Progenitor cell of endocrine pancreas (in vitro differentiated cells): ENCODE measurements at places on chromosomes 16 and 17. TPM values are rescaled to one million over a fixed set of nuclear protein-coding genes. Genes with fewer than 3 reads are reported as not detected.

Gene GAS2L2
- total RNA-seq: 0.10 and 0.11 TPM in 2 replicates

Gene DNAAF8
- 1.1 TPM in 2 replicates for total RNA-seq

DNA sequence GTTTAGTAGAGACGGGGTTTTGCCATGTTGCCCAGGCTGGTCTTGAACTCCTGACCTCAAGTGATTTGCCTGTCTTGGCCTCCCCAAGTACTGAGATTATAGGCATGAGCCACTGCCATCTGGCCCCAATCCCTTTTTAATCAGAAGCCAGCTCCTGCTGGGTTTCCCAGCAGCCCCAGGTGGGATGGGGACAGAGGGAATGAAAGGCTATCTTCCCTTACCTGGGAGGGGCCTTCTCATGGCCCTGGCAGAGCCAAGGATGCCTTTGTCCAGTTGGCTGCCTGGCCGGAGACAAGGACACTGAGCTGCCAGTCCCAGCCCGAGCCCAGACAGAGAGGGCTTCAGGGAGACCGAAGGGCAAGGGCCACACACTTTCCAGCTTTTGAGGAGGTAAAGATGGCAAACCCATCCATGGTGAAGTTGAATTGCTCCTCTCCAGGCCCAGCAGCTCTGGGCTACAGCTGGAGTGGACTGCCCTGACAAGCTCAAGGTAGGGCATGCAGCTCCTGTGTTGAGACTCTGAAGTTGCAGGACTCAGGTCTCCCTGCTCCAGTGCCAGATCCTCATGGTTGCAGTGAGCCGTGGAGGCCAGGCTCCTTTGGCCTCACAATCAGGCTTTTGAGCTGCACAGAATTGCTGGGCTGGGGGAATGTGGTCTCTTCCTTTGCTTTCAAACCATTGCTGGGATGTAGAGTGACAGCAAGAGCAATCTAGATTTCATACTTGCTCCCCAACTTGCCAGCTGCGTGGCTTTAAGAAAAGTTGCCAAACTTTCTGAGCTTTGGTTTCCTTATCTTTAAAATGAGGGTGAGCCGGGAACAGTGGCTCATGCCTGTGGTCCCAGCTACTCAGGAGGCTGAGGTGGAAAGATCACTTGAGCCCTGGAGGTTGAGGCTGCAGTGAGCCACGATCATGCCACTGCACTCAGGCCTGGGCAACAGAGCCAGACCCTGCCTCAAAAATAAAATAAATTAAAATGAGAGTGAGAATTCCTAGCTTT lies 44.5 kb upstream of the IL34 start:
- DNase-seq: no peak

DNA sequence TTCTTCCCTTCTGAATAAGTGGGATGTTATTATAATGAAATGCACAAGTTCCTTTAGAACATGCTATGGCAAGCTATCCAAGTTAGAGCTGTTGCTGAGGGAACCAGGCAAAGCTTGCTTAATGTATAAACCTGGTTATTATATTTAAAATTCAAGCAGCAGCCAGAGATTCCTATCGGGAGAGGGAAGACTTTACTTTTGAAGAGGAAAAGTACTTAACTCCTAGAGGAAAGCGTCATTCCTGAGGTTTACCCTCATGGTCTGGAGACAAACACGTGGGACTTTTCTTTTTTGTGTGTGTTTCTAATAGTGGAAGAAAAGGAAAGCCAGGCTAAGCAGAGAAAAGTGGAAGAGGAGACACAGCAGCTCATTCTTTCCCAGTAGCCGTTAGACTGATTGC lies 39.9 kb upstream of the MYH10 start:
- no peak for DNase-seq

DNA sequence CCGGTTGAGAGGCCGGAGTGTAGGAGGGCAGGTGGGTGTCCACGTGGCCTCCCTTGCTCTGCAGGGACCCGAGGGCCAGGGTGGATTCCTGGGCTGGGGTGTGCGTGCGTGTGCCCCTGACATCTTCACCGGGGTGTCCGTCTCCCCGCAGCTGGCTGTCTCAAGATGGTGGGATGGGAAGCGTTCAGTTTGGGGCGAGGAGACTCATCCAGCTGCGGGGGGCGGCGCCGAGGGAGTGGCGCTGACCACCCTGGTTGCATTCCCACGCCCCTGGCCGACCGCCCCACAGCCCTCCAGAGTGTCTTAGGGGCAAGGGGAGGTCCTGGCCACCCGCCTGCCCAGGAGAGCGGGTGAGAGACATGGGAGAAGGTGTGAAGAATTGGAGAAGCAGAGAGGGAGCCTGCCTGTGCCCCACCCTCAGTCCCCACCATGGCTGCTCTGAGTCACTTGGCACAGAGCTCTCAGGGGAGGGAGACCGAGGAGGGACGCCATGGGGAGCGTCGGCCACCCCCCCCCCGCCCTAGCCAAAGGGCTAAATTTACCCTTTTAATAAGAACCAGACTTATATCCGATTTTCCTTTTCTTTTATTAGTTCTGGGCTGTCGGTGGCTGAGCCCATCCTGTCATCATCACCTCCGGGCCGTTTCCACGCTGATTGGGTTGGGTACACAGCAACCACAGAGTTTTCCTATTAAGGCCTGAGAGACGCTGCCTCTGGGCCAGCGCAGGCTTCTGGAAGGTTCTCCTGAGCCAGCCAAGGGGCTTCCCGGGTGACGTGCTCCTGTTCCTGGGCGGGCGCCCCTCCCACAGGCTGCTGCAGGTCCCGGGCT lies 22.0 kb downstream of the BAHCC1 start:
- DNase-seq: no peak

- no peak for DNase-seq
Observed at GRCh38 chr16:88315543-88316105, 67.1 kb upstream of the ZNF469 start.

Gene SLC16A6
- total RNA-seq: 0.12 and 0.24 TPM in 2 replicates

Gene IRF8
- 2.0 TPM in 2 replicates for total RNA-seq

Gene UMOD
- 0.11 TPM in 1 of 2 replicates, not detected in the other for total RNA-seq

- DNase-seq: no peak
Observed at GRCh38 chr17:39069114-39069756, 82.2 kb downstream of the PLXDC1 start.

- no peak for DNase-seq
Observed at GRCh38 chr17:4110152-4110551, 32.7 kb downstream of the ZZEF1 start.

DNA sequence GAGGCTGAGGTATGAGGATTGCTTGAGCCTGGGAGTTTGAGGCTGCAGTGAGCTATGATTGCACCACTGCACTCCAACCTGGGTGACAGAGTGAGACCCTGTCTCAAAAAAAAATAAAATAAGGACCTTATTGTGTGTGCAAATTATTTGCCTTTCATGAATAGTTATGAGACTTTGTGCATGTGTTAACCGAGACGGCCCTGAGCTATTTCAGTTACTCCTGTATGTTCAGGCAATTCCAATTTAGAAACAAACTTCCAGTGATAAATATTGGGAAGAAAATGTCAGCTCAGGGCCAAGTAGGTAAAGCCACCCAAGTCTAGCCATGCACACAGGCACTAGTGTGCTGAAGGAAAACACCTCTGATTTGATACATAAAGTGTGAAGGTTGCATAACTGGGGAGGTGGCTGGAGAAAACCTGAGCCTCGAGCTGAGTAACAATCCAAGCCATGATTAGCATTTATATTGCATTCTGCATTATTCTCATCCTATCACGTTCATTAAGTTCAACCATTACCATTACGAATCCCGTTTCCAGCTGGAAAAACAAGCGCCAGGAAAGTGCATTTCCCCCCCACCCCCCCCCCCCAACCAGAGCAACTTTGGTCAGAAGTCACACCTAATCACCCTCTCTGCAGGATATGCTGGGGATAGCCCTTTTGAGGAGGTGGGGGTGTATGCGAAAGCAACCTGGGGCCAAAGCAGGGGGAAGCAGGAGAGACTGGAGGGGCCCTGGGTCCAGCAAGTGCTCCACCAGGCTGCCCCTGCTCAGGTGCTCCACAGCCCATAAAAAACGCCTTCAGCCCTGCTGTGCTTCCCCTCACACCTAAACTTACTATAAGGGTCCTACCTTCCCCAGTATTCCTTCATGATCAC lies 18.6 kb upstream of the ENDOV start:
- no peak for DNase-seq

Gene C17orf100
- total RNA-seq: 6.1 TPM in 2 replicates

DNA sequence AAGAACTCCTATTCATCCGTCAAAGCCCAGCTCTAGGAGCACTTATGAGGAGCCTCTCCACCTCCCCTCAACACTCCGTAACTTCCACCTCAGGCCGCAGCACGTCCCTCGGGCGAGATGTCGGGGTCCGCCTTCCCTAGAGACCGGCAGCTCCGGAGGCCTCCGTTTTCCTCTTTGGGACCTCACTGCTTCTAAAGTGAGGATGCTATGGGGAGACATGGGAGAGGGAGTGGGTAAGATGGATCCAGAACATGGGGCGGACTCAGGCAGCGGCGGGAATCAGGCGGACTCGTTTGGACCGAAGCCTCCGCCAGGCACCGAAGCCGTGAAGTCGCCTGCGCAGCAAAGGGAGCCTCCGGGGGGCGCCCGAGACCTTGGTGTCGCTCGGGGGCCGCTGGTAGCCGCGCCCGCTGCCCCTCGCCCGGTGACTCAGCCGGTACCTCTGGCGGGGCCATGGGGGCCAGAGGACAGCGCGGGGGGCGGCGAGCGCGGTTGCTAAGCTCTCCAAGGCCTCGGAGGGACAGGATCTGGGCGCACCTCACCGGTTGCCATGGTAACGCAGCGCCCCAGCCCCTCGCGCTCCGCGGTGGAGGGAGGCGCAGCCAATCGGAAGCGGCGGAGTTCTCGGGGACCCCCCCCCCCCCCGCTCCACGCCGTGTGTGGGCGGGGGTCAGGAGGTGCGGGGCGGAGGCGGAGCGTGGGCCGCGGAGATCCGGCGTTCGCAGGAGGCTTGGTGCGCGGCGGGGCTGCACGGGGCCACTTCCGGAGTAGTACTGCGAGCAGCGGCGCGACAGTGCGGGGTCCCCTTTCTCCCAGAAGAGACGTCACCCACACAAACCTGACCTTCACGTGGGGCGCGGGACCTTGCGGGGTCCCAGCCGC lies 1.3 kb upstream of the HIC1 start:
- no peak for DNase-seq

GRCh38 chr16:79426663-79427062 lies 173.9 kb downstream of the MAF start:
- no peak for DNase-seq

GRCh38 chr17:77708049-77708448 lies 250.5 kb upstream of the TNRC6C start:
- no peak for DNase-seq

DNA sequence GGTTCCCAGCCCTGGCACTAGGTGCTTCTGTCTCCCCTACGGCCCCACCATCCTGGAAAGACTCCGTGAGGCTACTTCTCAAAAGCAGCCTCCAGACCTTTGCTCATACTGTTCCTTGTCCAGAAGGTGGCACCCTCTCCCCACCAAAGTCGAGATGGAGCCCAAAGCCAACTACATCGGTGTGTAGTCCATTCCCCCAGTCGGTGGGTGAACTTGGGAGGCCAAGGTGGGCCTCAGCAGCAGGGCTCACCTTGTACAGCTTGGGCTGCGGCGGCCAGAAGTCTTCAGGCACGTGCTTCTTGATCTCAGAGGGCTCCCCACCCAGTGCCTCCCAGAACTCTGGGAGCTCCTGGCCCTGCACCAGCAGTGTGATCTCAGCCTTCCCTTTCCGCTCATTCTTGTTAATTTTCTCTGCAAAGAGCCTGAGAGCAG lies 10.2 kb downstream of the FLII start:
- DNase-seq: peak; percentile 49

Gene TNFRSF13B
- total RNA-seq: not detected in 2 replicates

DNA sequence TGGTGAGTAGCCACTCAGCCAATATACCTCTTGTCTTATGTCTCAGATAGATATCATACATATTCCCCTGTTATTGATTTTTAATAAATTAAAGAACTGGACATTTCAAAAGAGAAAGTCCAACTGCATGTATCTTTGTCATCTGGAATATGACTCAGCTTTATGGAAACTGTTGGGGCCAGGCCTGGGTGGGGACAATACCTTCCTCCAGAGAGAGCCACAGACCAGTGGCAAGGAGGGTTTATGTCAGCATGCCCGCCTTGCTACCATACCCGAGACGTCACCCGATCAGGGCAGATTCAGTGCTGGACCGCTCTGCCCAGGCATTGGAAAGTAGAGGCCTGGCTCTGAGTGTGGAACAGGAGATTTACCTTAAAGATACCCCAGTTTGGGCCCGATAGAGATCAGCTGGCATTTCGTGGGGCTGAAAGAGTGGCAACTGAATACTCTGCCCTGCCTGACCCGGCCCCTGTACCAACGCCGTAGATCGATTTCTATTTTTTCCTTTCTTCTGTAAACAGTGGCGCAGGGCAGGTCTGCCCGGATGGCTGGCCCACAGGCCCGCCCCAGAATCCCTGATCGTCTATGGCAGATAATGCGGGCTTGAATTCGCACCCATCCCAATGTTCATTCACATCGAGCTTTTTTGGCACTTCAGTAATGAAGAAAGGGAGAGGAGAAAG lies 158.6 kb downstream of the SALL1 start:
- DNase-seq: no peak

DNA sequence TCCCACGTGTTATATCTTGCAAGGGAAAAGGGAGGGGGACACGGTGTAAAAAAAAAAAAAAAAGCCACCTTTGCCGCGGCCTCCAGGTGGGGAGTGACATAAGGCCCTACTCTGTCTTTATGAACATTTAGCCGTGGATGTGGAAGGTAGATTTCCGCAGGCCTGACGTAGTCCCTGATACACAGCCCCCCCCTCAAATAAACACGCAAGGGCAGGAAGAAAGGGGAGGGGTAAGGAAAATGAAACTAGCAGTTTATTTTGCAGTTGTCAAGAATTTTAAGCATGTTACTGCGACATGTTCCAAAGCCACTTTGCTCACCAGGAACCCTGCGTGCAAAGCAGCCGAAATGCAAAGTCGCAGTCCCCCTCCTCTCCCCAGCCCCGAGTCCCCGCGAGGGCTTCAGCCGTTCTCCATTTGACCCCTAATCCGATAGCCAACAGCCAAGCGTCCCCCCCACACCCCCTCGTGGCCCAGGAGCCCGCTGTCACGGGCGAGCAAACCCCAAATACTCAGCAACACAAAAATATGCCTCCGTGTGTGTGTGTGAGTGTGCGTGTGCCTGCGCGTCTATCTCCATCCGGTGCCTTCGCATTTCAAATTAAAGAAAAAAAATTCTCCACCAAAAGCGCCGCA lies 1.2 kb downstream of the CBX4 start:
- no peak for DNase-seq

Gene OTOP2
- total RNA-seq: not detected in 2 replicates

DNA sequence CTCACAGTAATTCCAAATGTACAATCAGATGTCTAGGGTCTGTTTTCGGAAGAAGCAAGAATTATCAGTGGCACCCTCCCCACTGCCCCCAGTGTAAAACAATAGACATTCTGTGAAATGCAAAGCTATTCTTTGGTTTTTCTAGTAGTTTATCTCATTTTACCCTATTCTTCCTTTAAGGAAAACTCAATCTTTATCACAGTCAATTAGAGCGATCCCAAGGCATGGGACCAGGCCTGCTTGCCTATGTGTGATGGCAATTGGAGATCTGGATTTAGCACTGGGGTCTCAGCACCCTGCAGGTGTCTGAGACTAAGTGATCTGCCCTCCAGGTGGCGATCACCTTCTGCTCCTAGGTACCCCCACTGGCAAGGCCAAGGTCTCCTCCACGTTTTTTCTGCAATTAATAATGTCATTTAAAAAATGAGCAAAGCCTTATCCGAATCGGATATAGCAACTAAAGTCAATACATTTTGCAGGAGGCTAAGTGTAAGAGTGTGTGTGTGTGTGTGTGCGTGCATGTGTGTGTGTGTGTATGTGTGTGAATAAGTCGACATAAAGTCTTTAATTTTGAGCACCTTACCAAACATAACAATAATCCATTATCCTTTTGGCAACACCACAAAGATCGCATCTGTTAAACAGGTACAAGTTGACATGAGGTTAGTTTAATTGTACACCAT lies 59.7 kb downstream of the HLF start:
- DNase-seq: no peak

Gene RAMP2
- 4.3 and 4.4 TPM in 2 replicates for total RNA-seq

Gene CCL8
- total RNA-seq: not detected in 2 replicates

Gene PARN
- 31.4 and 32.3 TPM in 2 replicates for total RNA-seq

- no peak for DNase-seq
Observed at GRCh38 chr16:67454852-67455251, 23.9 kb downstream of the HSD11B2 start.
